Neural cell (in vitro differentiated cells): ENCODE measurements at places on chromosomes 11 and 22. TPM values are rescaled to one million over a fixed set of nuclear protein-coding genes. Genes with fewer than 3 reads are reported as not detected.

Gene NPTXR
- polyA plus RNA-seq, result 17.0 and 19.3 TPM in 2 replicates

Gene PLEKHA7
- 45.7 and 60.7 TPM in 2 replicates for polyA plus RNA-seq

Gene OR4X1
- polyA plus RNA-seq, result not detected in 2 replicates

Gene SCN2B
- polyA plus RNA-seq, result 1.0 and 1.1 TPM in 2 replicates

Gene CRYBB2
- 2.4 TPM in 1 of 2 replicates, not detected in the other for polyA plus RNA-seq

Gene CNGA4
- polyA plus RNA-seq, result not detected in 2 replicates

Gene FAM76B
- 132 and 139 TPM in 2 replicates for polyA plus RNA-seq
